ENCODE measurements at places on chromosomes 3 and 15. TPM values are rescaled to one million over a fixed set of nuclear protein-coding genes. Genes with fewer than 3 reads are reported as not detected.

SYNPR gene
- not detected for polyA plus RNA-seq

ANKRD63 gene
- polyA plus RNA-seq: not detected

ANKRD34C gene
- not detected for polyA plus RNA-seq

PLA2G4F gene
- polyA plus RNA-seq: not detected

PPARG gene
- polyA plus RNA-seq: not detected

CCR2 gene
- 3.5 TPM for polyA plus RNA-seq

THPO gene
- polyA plus RNA-seq: not detected

GPR176 gene
- 0.07 TPM for polyA plus RNA-seq

DNA sequence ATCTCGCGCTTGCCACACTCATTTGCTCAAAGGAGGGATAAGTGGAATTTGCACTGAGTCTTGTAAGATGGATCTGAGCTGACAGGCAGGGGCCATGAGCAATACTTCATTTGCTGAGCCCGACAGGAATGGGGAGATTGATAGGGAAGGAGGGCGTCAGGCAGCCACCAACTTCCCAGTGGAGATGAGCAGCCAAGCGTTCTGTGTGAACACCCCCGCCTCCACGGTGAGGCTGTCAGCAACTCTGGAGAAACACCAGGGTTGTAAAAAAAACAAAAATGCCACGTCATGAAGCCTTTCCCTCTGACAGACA lies 36.8 kb downstream of the TLE3 start:
- no peaks in the 10 kb centered on the region for H3K27me3 ChIP-seq
- H3K36me3 ChIP-seq: peaks cover 11% of the 10 kb centered on the region
- no peak for DNase-seq
- no peak overlapping the region for H3K27ac ChIP-seq
- H3K4me1 ChIP-seq: no peaks in the 10 kb centered on the region

- no peak for DNase-seq
- peaks cover 5% of the 10 kb centered on the region for H3K27me3 ChIP-seq
- H3K4me1 ChIP-seq: no peaks in the 10 kb centered on the region
- no peak overlapping the region for H3K27ac ChIP-seq
- H3K36me3 ChIP-seq: no peaks in the 10 kb centered on the region
Measured at GRCh38 chr3:37770938-37771918, 90.5 kb upstream of the CTDSPL start.

GRCh38 chr15:74543583-74543982 lies 2.6 kb downstream of the ARID3B start:
- H3K36me3 ChIP-seq: peaks cover 6% of the 10 kb centered on the region
- H3K4me3 ChIP-seq: peak overlapping the region; percentile 66
- peaks cover 12% of the 10 kb centered on the region for H3K27me3 ChIP-seq
- H3K4me1 ChIP-seq: peaks cover 87% of the 10 kb centered on the region

- no peak overlapping the region for H3K27ac ChIP-seq
- DNase-seq: no peak
- H3K36me3 ChIP-seq: no peaks in the 10 kb centered on the region
- H3K27me3 ChIP-seq: no peaks in the 10 kb centered on the region
Measured at GRCh38 chr3:127577448-127577847, 13.1 kb downstream of the TPRA1 start.

DNA sequence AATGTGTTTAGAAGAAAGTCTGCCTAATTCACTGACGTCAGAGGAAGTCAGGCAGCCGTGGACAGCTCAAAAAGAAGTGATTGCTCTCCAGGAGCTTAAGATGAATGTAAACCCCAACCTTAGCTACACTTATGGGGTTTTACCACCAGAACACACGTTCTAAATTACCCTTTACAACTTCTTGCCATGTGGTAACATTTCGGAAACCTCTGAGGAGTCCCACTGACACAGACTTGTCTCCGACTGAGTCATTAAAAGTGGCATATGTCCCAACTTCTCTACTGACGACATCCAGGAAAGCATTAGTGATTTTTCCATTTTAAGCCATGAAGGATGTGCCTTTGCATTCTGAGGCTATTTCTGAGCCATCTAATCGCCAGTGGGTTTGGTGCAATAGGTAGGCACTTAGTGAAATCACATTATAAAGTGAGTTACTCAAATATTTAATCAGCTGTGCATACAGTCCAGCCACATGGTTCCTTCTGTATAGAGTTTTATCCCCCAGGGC lies 32.4 kb downstream of the C2CD4A start:
- no peaks in the 10 kb centered on the region for H3K36me3 ChIP-seq
- H3K4me3 ChIP-seq: no peak overlapping the region
- DNase-seq: no peak

GRCh38 chr3:139686206-139686605 lies 8.4 kb upstream of the NMNAT3 start:
- no peaks in the 10 kb centered on the region for H3K36me3 ChIP-seq
- H3K27ac ChIP-seq: no peak overlapping the region
- DNase-seq: no peak
- H3K4me3 ChIP-seq: no peak overlapping the region
- H3K4me1 ChIP-seq: no peaks in the 10 kb centered on the region

GRCh38 chr3:1462371-1462770 lies 369.5 kb downstream of the CNTN6 start:
- H3K36me3 ChIP-seq: no peaks in the 10 kb centered on the region
- H3K4me1 ChIP-seq: no peaks in the 10 kb centered on the region
- H3K27ac ChIP-seq: no peak overlapping the region
- DNase-seq: no peak

GRCh38 chr3:31876331-31876730 lies 104.7 kb downstream of the OSBPL10 start:
- H3K4me1 ChIP-seq: no peaks in the 10 kb centered on the region
- DNase-seq: no peak
- peaks cover 10% of the 10 kb centered on the region for H3K27me3 ChIP-seq
- H3K4me3 ChIP-seq: no peak overlapping the region
- H3K27ac ChIP-seq: no peak overlapping the region
- no peaks in the 10 kb centered on the region for H3K36me3 ChIP-seq

- H3K27ac ChIP-seq: no peak overlapping the region
- no peak overlapping the region for H3K4me3 ChIP-seq
- no peaks in the 10 kb centered on the region for H3K4me1 ChIP-seq
- H3K36me3 ChIP-seq: peaks cover 4% of the 10 kb centered on the region
- no peaks in the 10 kb centered on the region for H3K27me3 ChIP-seq
Measured at GRCh38 chr3:126621627-126622345, 33.1 kb downstream of the TXNRD3 start.

- no peaks in the 10 kb centered on the region for H3K4me1 ChIP-seq
- no peak overlapping the region for H3K4me3 ChIP-seq
- DNase-seq: no peak
- H3K27me3 ChIP-seq: no peaks in the 10 kb centered on the region
Measured at GRCh38 chr3:83928391-83928790, 1030.4 kb upstream of the CADM2 start.

- no peak for DNase-seq
- H3K4me3 ChIP-seq: peak overlapping the region; percentile 30
- no peak overlapping the region for H3K27ac ChIP-seq
- peaks cover 4% of the 10 kb centered on the region for H3K27me3 ChIP-seq
Measured at GRCh38 chr15:40892447-40893012, 1.7 kb upstream of the VPS18 start.

DNA sequence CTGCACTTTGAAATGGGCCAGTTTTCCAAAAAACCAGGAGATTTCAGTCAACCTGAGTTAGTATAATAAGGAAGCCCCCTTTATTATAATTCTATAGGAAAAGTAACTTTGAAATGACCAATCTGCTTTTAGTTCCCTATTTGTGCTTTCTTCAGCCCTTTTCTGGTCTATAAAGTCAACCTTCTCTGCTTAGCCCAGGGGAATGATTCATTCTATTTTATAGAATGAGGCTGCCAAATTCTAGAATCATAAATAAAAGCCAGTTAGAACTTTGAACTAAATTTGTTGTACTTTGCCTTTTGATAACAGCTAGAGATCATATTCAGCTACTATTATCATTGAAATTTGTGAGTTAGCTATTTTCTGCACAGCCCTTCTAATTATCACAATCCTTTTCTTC lies 24.7 kb downstream of the CIP2A start:
- H3K4me3 ChIP-seq: no peak overlapping the region
- H3K4me1 ChIP-seq: no peaks in the 10 kb centered on the region
- no peak overlapping the region for H3K27ac ChIP-seq

DNA sequence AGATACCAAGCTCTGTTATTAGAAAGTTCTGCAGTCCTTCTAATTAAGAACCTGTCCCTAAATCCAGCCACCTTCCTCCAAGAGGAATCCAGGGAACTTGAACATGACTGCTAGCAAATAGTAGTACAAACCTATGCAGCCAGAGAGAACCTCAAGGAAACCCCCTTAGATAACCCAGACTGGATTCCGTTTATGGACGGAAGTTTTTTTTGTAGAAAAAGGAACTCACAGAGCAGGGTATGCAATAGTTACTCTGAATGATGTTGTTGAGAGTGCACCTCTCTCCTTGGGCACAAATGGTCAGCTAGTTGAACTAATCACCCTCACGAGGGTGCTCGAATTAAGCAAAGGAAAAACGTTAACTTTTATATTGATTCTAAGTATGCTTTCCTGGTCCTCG lies 40.8 kb downstream of the TM4SF18 start:
- peaks cover 4% of the 10 kb centered on the region for H3K4me1 ChIP-seq
- peaks cover 2% of the 10 kb centered on the region for H3K27me3 ChIP-seq
- no peak overlapping the region for H3K27ac ChIP-seq

GRCh38 chr3:162780313-162780712 lies 1283.7 kb downstream of the OTOL1 start:
- no peak for DNase-seq
- H3K4me3 ChIP-seq: no peak overlapping the region
- H3K36me3 ChIP-seq: no peaks in the 10 kb centered on the region
- no peak overlapping the region for H3K27ac ChIP-seq

DNA sequence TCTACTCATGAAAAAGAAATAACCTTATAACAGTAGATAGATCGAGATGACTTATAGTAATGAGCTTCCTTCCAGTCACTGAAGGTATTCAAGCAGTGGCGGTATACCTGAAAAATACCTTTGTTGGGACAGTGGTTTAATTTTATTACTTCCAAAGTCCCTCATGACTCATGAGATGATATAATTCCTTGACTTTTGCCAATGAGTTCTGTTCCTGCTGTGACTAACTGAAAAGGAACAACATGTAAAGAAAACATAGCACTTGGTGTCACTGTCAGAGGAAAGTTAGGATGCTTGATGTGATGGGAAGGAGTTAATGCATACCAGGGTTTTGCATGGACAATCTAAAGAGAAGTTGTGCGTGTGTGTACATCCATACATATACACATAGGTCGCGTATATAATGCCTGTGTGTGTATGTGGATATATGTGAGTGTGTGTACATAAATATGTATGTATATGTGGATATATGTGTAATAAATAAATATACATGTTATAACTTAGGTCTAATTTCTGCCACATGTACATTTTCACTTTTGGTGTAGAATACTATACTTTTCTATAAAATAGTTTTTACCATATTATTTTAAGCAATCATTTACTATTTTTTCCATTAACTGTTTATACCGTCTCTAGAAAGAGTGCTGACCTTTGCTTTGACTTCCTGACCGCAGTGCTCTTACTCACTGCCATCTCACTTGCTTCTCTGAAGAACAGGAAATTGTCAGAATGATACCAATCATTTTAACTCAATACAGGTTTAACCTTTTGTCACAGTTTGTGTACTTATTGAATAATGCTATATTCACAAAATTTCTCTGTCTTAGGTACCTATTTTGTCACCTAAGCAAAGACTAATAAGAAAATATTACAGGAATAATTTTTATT lies 12.6 kb upstream of the PAK2 start:
- no peak overlapping the region for H3K4me3 ChIP-seq
- peak overlapping the region; percentile 52 for H3K27ac ChIP-seq
- DNase-seq: no peak
- H3K4me1 ChIP-seq: peaks cover 8% of the 10 kb centered on the region
- H3K36me3 ChIP-seq: peaks cover 7% of the 10 kb centered on the region
- no peaks in the 10 kb centered on the region for H3K27me3 ChIP-seq

GRCh38 chr15:83413054-83413719 lies 34.0 kb upstream of the SH3GL3 start:
- H3K4me3 ChIP-seq: no peak overlapping the region
- no peak overlapping the region for H3K27ac ChIP-seq

DNA sequence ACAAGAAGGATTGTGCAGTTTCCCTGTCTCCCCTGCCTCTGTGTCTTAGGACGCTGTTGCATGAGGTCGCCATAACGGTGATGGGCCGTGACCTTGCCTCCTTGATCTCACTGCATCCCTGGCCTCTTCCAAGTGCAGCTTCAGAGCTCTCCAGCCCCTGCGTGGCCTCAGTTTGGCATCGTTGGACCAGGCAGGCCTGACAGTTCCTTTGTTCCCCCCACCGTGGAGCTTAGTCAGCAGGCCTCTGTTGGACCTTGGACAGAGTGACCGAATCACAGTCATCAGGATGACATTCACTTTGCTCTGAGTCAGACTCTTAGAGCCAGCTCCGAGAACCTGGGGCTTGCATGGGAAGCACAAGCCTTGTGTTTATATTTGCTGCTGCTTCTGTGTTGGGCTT lies 139.4 kb downstream of the OPA1 start:
- peaks cover 4% of the 10 kb centered on the region for H3K27me3 ChIP-seq
- H3K27ac ChIP-seq: no peak overlapping the region
- no peak for DNase-seq
- no peak overlapping the region for H3K4me3 ChIP-seq

DNA sequence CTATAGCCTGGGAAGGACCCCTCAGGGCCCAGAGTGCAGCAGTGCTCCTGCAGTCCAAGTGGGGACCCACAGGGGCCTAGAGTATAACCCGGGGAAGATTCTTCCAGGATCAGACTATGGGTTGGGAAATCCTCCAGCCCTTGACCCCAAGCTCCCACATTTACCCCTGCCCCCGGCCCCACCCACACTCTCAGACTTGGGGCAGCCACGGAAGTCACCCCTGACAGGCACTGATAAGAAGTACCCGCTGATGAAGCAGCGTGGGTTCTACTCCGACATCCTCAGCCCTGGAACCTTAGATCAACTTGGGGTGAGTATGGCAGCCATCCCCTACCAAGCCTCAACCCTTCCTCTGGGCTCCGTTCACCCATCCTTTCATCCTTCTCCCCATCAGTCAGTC lies 6.3 kb downstream of the DNAH1 start:
- peaks cover 14% of the 10 kb centered on the region for H3K4me1 ChIP-seq
- H3K27me3 ChIP-seq: peaks cover 3% of the 10 kb centered on the region
- no peak overlapping the region for H3K4me3 ChIP-seq
- no peaks in the 10 kb centered on the region for H3K36me3 ChIP-seq
- H3K27ac ChIP-seq: no peak overlapping the region
